GM23248 (cell line): ENCODE measurements at places on chromosomes 6 and 20. TPM values are rescaled to one million over a fixed set of nuclear protein-coding genes. Genes with fewer than 3 reads are reported as not detected.

The MRPS18B gene
- polyA plus RNA-seq = 59.2 and 61.2 TPM in 2 replicates

The PTPRT gene
- not detected in 2 replicates for polyA plus RNA-seq

The BHLHE23 gene
- not detected in 2 replicates for polyA plus RNA-seq

The MUC21 gene
- not detected in 2 replicates for polyA plus RNA-seq

The ID4 gene
- polyA plus RNA-seq = 29.1 and 35.7 TPM in 2 replicates

The SAMD5 gene
- not detected in 2 replicates for polyA plus RNA-seq

The GNAS-AS1 gene
- polyA plus RNA-seq = 0.77 and 1.0 TPM in 2 replicates

The ALDH5A1 gene
- 1.0 and 1.1 TPM in 2 replicates for polyA plus RNA-seq

The NKX2-2 gene
- polyA plus RNA-seq = not detected in 2 replicates

The SOX18 gene
- polyA plus RNA-seq = not detected in 2 replicates

The ME1 gene
- 10.0 and 11.6 TPM in 2 replicates for polyA plus RNA-seq

The SRPK1 gene
- 36.0 and 44.4 TPM in 2 replicates for polyA plus RNA-seq

The NHLRC1 gene
- 3.1 and 3.7 TPM in 2 replicates for polyA plus RNA-seq

The TBXT gene
- polyA plus RNA-seq = not detected in 2 replicates

The CGA gene
- polyA plus RNA-seq = 6.6 and 8.9 TPM in 2 replicates

The EDN3 gene
- not detected in 2 replicates for polyA plus RNA-seq

The TRIM15 gene
- polyA plus RNA-seq = not detected in 2 replicates

The MMP24OS gene
- polyA plus RNA-seq = 81.7 and 85.3 TPM in 2 replicates

The TAGAP gene
- not detected in 2 replicates for polyA plus RNA-seq
